ENCODE measurements at places on chromosomes 1 and 21. TPM values are rescaled to one million over a fixed set of nuclear protein-coding genes. Genes with fewer than 3 reads are reported as not detected.

- DNase-seq: no peak
Observed at GRCh38 chr21:42608446-42608845, 45.0 kb upstream of the PDE9A start.

- DNase-seq: no peak
Observed at GRCh38 chr1:226754793-226755533, 15.9 kb upstream of the ITPKB start.

DNA sequence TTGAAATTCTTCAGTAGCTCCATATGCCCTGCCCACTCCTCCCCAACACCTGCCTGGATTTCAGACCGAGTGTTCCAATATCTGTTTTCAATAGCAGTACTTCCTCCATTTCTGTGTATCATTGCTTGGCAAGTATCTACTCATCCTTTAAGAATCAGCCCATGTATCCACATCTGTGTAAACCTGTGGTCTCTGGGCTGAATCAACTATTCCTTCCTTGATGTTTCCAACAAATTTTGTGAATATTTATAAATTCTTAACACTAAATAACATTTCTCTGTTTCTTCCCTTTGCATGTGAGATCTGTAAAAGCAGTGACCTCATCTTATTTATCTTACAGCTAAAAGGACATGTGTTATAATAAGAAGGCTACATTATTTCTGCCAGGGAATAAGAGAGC lies 26.0 kb upstream of the UAP1 start:
- no peak for DNase-seq

- no peak for DNase-seq
Observed at GRCh38 chr1:157504646-157505045, 47.7 kb downstream of the FCRL5 start.

GRCh38 chr21:40689217-40689616 lies 157.7 kb downstream of the DSCAM start:
- DNase-seq: no peak

GRCh38 chr1:202014060-202014459 lies 3.7 kb downstream of the ELF3 start:
- DNase-seq: no peak

- DNase-seq: peak; percentile 53
Observed at GRCh38 chr1:2300851-2301606, 72.9 kb downstream of the SKI start.

DNA sequence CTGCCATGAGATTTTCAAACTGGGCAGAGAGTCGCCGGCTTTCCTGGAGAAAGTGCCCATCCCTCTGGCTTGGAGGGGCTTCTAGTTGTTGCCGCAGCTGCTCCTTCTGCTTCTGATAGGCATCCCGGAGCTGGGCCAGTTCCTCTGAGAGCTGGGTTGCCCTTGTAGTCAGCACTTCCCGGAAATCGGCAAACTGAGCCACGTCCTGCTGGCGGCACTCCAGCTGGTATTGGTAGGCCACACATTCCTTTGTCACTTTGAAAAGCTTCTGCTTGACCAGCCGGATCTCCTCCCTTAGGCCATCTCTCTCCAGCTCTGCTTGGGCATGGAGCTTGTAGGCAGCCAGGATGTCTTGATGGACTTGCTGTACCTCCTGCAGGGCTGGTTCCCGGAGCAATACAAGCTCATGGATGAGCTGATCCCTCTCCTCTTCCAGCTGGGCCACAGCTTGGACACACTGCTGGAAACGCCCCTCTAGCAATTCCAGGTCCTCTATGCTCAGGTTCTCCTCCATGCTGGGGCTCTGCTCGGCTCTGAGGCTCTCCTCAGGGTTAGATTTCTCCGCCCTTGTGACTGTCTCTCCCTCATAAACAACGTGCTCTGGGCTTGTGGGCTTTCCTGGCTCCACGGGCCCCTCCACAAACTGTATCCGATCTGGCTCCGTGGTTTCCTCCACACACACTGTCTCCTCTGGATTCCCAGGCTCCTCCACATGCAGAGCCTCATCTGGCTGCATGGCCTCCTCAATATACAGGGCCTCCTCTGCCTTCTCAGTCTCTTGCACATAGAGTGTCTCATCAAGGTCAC lies 7.3 kb downstream of the SYNC start:
- peak; percentile 48 for DNase-seq

DNA sequence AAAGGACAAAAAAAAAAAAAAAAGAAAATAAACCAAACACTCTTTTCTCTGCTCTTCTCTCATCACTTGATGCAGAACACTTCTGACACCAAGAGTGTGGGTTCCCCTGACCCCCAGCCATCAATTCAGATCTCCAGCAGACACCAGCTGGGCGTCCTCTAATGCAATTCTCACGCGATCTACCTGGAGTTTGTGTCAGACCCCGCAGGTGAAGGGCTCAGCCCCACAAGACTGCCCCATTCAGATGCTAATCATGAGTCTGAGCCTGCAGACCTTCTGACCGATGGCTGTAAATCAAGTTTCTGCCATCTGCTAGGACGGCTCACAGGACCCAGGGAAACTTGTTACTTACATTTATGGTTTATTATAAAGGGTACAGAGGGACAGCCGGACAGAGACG lies 133.6 kb upstream of the C1orf174 start:
- DNase-seq: no peak

Gene OR6Y1
- total RNA-seq: not detected

Gene CD48
- total RNA-seq: 5.2 TPM

Gene OR2T2
- total RNA-seq: not detected

Gene HPCA
- not detected for total RNA-seq
